ENCODE measurements at places on chromosomes 2 and 18. TPM values are rescaled to one million over a fixed set of nuclear protein-coding genes. Genes with fewer than 3 reads are reported as not detected.

The PSMA8 gene
- not detected for polyA plus RNA-seq

The SERPINE2 gene
- 244 TPM for polyA plus RNA-seq

The CD207 gene
- polyA plus RNA-seq = not detected

The SDC1 gene
- polyA plus RNA-seq = 890 TPM

The GYPC gene
- polyA plus RNA-seq = not detected

The TMEM247 gene
- polyA plus RNA-seq = not detected

The GNAL gene
- 0.31 TPM for polyA plus RNA-seq

The SPP2 gene
- polyA plus RNA-seq = not detected

- no peak for DNase-seq
Observed at GRCh38 chr2:240311821-240312220, 123.6 kb upstream of the GPC1 start.

DNA sequence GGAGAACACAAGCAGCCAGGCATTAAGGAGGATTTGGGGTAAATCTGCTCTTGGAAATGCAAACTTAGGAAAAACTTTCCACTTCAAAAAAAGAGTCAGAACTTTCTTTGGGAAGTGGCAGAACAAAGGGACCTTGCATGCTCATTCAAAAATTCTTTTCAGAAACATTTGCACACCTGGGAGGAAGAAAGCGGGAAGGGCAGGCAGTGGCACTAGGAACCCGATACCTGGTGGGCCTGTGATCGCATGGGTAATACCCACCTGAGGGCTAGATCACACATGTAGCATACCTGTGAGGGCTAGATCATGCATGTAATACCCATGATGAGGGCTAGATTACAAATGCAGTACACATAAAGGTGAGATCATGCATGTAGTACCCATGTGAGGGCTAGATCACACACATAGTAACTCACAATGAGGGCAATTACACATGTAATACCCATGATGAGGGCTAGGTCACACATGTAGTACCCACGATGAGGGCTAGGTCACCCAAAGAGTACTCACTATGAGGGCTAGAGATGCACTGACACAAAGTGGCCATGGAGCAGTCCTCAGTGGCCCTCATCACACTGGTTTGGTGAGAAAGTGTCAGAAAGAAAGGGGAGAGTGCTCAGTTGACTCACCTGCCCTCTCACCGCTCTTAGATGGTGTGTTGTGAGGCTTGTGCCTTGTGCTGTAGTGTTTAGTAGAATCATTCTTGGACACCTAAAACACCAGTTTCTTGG, 212.5 kb downstream of the DLGAP1 start:
- no peak for DNase-seq

- DNase-seq = no peak
Observed at GRCh38 chr2:86135653-86136052, 29.6 kb downstream of the PTCD3 start.

DNA sequence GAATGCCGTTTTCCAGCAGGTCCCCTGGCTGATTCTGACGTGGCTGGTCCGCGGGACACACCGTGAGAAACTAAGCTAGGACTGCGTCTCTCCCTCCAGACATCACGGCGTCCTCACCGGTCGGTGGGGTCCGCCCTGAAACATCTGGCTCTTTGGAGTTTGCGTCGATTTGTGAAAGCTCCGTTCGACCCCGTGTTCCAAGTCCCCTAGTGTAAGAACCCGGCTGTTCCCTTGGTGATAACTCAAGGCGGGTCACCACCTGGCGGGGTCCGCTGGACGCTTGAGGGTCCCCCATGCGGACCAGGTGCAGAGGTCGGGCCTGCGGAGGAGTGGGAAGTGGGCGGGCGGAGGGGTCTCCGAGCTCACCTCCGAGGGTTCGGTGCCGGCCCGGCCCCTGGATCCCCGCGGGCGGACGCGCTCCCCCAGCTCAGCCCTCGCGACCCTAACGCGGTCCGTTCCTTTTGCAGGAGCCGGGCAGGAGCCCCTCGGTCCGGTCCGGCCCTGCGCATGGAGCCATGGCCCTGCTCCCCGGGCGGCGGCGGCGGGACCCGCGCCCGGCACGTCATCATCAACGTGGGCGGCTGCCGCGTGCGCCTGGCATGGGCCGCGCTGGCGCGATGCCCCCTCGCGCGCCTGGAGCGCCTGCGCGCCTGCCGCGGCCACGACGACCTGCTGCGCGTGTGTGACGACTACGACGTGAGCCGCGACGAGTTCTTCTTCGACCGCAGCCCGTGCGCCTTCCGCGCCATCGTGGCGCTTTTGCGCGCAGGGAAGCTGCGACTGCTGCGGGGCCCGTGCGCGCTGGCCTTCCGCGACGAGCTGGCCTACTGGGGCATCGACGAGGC, 65.6 kb downstream of the KCNG2 start:
- DNase-seq = no peak

GRCh38 chr18:3121259-3121658, 98.5 kb downstream of the MYOM1 start:
- no peak for DNase-seq

GRCh38 chr2:166614029-166614428, 120.0 kb upstream of the SCN7A start:
- no peak for DNase-seq

- DNase-seq = no peak
Observed at GRCh38 chr2:110991911-110992310, 128.8 kb upstream of the BCL2L11 start.

DNA sequence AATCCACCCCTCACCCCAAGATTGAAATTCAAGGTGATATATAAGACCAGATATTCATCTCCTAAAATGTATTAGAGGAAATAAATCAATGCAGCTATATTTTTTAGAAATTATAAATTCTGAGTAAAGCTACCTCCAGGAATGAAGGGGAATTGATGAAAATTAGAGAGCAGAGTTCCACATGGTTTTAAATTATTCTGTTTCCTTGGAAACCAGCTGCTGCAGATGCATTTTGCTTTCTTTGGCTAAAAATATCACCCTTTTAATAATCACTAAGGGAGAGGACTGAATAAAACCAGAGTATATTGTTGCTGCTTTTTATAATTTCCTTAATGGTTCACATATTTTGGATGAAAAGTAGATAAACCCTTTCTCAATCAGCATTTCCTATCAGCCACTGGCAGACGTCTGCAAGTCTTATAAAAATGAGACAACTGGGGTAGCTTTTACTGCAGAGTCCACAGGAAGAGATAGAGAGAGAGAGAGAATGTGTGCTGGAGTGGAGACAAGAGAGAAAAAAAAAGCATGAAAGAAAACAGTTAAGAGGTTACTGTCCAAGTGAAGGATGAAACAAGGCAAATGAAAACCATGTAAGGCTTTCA, 2.0 kb downstream of the CSRNP3 start:
- no peak for DNase-seq

DNA sequence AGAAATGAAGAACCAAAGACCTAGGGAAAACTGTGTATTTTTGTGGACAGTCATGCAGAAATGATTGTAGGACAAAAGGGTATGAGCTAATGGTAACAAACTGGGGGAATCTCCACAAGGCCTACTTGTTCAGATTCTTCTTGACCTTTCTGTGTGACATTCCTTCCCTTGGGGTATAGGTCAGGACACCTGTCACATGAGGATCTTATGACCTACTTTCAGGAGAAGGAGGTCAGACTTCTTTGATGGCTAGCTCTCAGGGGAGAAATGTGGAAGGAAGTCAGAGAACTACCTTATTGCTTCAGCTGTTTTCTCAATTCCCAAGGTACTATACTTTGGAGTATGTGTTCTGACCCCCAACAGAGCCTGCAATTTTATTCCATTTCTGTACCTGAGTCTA, 40.7 kb upstream of the TANK start:
- no peak for DNase-seq

DNA sequence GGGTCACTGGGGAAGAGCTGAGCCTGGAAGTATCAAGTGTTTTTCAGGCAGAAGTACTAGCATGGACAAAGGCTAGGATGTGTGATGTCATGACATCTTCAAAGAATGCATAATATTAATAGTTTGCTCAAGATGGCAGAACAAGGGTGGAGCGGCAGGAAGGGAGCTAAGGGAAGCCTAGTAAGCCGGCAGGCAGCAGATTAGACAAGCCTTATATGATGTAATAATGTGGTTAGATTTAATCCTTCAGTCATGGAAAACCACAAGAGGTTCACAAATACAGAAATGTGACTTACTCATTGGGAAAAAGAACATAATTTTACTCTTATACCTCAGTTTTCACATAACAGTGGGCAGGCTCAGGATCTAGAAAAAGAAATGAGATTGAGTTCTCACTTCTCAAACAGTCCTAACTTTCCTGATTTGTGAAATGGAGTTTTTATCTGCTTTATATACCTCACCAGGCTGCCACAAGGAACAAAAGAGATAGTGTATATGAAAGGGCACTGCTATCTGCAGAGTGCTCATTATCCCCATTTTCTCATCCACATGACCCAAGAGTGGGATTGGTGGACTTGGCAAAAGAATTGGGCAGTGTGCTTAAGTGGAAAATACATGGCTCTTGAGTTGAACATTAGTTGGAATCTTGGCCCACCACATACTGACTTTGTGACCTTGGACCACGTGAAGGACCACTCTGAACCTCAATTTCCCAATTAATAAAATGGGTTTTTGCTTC, 89.1 kb upstream of the LHCGR start:
- peak; percentile 82 for DNase-seq

DNA sequence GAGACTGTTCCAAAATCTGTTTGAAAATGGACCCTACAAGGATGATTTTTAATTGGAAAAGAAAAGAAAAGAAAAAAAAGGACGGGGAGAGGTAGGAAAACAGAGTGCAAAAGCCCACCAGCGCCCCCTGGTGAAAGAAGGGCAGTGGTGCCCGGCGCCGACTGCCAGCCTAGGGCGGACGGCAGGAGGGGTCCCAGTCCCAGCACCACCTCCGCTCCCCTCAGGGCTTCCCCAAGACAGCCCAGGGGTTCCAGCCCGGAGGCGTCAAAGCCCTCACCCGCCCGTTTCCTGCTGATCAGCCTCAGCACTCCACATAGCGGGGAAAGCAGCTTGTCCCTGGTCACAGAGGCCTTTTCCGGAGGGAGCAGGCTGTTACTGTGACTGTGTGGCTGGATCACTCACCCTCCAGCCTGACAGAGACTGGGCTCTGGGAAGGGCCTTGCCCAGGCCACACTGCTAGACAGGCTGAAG, 213.9 kb downstream of the TFCP2L1 start:
- DNase-seq = no peak

DNA sequence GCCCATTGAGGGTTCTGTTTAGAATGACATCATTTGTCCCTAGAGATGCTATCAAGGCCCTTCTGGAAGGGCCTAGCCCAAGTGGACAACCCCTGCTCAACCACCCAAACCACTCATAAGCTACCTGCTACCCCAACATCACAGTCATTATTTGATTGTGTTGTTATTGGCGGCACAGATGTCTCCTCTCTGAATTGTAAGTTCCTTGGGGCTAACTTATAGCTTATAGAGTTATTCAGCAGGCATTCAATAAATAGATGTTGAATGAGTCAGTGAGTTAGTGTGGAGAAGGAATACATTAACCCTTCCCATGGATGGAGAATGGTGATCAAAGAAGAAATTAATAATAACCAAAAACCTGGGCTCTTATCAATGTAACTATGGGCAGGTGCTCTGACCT, 80.0 kb downstream of the ACAA2 start:
- no peak for DNase-seq

GRCh38 chr2:222043897-222044296, 254.9 kb downstream of the PAX3 start:
- DNase-seq = no peak

DNA sequence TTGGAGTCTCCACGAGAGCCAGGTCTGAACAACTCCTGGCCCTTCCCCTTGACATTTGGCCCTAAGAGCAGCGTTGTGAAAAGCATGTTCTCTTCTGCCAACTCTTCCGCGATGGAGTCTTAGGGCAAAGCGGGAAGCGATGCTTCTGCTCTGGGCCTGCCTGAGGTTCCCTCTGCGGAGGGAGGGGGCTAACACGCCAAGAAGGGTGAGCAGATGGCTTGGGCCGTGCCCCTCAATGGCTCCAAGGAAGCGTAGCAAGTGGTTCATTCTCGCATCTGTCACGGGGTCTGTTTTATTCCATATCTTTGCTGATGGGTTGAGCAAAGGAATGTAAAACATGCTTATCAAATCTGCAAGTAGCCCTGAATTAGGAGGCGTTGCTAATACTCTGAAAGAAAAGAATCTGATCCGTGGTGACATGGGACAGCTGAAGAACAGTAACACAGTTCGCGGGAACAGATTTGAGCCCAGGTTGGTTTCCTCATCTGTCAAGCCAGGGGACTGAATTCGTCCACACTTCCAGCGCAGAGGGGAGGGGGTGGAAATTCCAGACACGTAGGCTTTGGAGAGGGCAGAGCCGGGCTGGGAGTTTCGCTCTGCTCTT, 38.0 kb downstream of the DNMT3A start:
- no peak for DNase-seq

DNA sequence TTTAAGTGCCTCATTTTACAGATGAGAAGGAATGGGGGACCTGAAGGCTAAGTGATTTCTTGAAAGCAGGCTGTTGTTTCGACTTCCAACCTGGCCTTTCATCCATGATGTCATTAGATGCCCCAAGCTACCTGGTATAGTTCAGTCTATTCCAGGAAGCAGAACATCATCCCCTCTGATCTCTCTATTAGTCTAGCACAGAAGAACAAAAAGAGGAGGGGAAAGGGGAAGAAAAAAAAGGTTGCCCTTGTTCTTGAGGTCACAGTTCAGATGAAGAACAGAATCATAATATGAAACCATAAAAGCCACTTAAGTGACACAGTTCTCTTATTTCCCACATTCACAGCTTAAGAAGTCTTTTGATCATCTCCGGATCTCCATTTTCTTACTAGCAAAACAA, 386.2 kb upstream of the HNRNPA3 start:
- no peak for DNase-seq

DNA sequence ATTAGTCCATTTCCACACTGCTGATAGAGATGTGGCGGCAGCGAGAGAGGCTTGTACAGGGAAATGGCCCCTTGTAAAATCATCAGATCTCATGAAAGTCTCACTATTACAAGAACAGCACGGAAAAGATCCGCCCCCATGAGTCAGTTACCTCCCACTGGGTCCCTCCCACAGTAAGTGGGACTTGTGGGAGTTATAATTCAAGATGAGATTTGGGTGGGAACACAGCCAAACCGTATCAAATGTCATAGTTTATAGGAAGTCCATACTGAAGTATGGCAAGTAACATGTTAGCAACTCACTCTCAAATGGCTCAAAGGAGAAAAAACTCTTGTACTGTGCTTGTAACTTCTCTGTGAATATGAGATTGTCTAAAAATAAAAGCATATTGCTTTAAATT, 56.1 kb downstream of the FARP2 start:
- no peak for DNase-seq
